HCEC 1CT (cell line): ENCODE measurements at places on chromosomes 11 and 22.

GRCh38 chr11:66688561-66689534 is 11.2 kb upstream of the RBM4B start:
- DNase-seq: no peak

DNA sequence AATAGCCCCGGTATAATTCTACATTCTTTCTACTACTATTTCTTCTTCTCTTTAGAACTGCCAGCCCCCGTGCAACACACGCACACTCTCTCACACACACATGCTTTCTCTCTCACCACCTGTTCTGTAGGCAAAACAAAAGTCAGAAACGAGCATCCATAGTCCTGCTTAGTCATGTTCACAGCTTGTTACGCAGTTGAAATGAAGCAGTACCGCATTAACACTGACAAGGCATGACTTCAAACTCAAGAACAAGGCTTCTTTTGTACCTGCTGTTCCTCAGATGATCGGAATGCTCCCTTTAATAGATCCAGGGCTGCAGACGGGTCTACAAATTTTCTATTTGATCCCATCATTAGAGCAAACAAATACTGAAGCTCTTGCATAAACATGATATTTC is 42.2 kb downstream of the USP28 start:
- DNase-seq: no peak

DNA sequence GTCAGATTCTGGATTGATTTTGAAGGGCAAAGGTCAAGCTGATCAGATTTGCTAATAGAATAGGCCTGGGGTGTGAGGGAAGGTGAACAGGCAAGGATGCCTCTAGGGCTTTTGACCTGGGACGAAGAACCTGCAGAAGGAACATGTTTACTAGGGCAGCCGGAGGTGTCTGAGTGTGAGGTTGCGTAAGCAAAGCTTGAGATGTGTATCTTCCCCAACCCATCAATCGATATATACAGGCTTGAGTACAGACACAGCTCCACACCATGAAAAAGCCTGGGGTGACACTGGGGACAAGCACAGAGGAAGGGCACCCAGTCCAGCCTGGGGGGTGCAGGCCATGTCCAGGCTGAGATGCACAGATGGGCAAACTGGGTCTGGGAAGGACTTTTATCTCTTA is 1.1 kb downstream of the LHFPL7 start:
- no peak for DNase-seq

DNA sequence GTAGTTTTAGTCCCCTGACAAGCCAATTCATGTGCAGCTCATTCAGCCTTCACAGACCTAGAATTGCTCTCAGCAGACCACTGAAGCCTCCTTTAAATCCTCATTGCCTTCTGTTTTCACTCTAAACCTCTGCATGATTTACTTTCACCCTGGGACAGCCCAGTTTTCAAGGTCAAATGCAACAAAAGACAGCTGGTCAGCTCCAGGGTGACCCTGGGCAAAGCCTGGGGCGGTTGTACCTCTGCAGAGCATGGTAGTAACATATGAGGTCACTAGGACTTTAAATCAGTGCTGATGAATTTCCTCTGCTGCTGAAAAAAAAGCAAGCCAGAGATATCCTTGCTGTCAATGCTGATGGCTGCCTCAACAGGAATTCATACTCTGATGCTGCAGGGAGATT is 62.2 kb downstream of the SERGEF start:
- DNase-seq: no peak

DNA sequence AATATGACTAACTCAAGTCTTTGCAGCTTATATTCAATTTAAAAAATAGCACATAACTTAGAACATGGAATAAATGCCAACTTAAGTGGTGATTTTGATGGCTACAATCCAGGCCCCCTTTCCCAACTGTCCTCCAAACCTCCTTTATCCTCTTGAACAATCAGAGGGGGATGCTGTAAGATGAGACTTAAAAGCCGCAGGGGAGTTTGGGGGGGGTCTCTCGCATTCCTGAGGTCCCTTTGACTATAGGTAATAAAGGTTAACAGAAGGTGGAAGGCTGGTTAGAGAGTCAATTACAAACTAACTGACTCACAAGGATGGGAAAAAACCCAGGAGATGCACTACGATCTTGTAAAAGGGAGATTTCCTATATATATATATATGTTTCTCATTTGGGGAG is 101.8 kb downstream of the KIRREL3 start:
- DNase-seq: no peak

DNA sequence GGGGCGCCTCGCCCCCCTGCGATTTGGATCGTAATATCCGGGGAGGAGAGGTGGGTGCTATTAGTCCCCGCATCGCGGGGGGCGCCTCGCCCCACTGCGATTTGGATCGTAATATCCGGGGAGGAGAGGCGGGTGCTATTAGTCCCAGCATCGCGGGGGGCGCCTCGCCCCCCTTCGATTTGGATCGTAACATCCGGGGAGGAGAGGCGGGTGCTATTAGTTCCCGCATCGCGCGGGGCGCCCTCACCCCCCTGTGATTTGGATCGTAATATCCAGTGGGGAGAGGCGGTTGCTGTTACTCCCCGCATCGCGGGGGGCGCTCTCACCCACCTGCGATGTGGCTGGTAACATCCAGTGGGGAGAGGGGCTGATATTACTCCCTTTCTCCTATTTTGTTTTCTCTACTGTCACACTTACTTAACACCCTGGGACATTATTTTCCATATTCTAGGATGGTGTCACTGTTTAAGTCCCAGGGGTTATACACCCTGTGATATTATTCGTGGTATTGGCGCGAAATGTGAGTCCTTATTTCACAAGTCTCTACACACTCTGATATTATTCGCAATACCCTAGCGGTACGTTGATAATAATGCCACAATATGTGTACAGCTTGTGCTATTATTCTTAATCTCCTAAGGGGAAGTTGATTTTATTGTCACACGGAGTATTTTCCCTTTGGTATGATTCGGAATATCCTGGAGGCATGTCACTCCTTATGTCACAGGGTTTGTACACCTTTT is 57.8 kb upstream of the ALDH3B2 start:
- no peak for DNase-seq

GRCh38 chr11:77372726-77373125 is 71.2 kb upstream of the GDPD4 start:
- DNase-seq: no peak

DNA sequence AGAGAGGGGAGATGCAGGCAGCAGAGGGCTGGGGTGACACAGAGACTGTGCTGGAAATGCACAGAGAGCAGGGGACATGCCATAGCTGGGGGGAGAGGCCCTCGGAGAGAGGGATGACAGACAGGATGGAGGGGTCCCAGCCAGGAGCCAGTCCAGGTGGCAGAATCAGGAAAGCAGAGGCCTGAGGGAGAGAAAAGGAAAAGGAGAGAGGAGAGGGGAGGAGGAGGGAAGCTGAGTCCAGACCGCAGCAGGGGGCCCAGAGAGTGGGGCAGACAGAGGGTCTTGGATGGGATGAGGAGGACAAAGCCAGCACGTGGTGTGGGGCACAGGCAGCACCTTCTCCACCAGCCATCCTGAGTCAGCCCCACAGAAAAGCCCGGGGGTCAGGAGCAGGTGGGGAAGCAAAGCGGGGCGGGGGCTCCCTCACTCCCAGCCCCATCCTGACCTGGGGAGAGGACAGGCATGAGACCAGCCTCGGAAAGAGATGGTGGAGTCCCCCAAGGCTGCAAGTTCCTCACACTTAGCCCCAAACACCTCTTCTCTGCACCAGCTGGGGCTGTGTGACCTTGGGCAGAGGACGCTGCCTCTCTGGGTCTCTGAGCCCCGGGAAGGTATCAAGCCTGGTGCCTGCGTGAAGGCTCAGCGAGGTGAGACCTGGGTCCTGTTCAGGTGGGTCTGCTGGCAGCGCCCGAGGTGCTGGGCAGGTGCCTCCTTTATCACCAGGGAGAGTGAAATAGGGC is 48.0 kb downstream of the IGLL1 start:
- DNase-seq: no peak

DNA sequence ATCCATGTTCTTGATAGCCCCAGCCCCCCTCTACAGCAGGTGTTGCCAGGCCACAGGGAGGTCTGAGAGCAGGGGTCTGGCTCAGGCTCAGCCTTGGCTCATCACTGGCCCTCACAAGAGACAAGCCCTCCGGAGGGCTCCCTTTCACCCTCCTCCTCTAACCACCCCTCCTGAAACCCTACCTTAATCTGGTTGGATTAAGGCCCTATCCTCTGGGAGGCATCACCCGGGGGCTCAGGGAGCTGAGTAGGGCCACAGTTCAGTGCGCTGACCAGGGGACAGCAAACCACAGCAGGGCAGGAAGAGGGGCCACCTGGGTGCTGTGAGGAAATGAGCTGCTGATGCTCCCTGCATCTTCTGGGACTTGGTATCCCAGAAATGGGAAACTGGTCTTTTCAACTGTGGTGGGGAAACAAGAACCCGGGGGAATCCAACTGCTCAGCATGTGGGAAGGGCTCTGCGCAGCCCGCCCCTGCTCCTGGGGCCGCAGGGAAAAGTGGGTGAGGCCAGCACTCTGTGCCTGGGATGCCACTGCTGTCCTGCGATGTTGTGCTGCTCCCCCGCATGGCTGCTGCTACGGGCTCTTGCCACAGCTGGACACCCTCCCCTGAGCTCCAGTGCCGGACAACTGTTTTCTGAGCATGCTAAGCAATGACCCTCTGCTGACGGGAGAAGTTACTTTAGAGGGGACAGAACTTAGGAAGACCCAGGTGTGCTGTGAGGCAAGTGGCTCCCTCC is 17.5 kb downstream of the ADORA2A start:
- DNase-seq: no peak

DNA sequence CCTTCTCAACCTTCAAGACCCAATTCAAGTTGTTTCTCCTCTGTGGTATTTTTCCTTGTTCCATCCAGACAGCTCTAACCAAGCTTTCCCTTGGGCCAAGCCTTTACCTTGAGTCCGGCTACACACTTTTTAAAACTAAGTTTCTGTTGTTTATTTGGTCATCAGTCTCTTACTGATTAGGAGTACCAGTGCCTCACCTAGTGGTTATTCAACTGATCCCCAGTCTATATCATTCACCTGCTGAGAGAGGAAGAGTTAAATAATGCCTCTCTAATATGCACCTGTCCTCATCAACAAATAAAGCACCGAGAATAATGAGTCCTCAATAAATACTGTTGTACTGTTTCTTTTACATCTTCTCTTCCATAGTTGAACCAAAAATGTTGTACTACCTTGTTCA is 160.8 kb downstream of the MSANTD4 start:
- DNase-seq: no peak

GRCh38 chr11:65308281-65308891 is 6.3 kb upstream of the CDC42EP2 start:
- no peak for DNase-seq

GRCh38 chr11:64583296-64584262 is 7.4 kb upstream of the SLC22A12 start:
- DNase-seq: no peak

GRCh38 chr11:112881461-112881860 is 79.8 kb upstream of the NCAM1 start:
- no peak for DNase-seq

DNA sequence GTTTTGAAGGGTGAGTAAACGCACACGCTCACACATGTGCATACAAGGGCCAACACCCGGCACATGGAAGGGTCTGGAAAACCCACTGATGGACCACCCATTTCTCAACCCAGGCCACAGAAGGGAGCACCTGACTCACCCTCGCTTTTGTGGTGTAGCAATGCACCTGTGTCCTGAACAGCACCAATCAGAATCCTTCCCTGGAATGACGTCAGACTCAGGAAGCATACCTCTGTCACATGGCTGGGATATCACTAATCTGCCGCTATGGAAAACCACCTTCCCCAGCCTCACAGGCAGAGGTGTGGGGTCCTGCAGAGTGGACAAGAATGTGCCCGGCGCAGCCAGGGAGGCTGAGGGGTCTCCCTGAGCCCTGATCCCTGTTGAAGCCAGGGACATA is 9.0 kb upstream of the OSM start:
- DNase-seq: no peak

- DNase-seq: no peak
Observed at GRCh38 chr11:9834291-9834690, 170.4 kb downstream of the SWAP70 start.

- DNase-seq: no peak
Observed at GRCh38 chr22:29435236-29436136, 2.9 kb upstream of the RFPL1 start.

- DNase-seq: no peak
Observed at GRCh38 chr11:125304136-125304535, 139.6 kb downstream of the PKNOX2 start.

DNA sequence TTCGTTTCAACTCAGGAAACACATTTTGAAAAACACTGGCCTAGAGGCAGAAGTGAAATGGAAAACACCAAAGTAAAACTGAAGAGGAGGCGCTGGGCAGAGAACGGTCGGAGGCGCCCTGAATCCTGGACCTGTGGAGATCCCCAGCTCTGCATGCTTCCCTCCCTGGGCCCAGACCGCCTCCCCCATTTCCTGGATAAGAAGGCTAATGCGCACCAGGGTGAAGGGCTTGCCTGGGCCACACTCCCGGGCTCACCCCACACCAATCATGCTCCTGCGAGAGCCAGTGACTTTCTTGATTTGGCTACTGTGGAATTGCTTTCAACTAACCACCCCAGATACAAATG is 167.1 kb downstream of the CRYBB2 start:
- no peak for DNase-seq

DNA sequence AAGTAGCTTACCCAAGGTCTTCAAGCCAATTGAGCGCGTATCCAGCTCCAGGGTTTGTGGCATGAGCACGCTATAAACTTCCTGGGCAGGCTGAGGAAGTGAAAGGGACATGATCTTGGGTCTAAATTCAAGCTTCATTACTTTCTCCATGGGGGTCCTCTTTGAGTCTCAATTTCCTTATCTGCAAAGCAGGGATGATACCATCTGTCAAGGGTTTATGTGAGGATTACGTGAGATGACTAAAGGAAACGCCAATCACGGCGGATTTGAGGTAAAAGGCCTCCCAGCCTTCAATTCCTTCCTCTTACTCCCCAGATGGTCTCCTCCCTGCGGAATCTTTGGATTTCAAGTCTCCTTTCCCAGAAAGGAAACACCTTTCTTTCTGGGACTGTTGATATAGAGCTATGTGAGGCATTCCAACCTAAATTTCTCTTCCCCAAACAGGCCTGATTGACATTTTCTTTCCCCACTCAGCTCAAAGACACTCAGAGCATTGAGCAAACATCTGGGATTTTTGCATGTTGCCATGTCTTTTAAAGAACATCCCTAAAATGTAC is 474.4 kb downstream of the INSC start:
- DNase-seq: no peak

DNA sequence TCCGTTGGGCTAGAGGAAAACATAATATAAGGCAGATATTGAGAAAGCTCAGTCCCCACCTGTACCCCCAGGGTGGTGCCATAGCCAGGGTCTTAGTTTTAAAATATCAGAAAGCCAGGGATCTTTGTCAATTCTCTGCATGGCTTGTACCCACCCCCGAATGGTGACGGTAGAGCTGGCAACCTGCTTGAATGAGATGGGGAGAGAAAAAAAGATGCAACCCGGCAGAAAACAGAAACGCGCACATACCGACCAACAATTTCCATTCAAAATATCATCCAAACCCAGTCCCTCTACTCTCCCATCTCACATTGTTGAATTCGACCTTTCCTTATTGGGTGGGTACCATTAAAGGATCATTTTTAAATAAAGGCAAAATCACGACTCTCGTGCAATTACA is 543.9 kb downstream of the MIAT start:
- DNase-seq: no peak
